ENCODE measurements at places on chromosomes 3 and 15.

- no peak for DNase-seq
These were observed 157.2 kb upstream of the TMEM108 start for GRCh38 chr3:132880986-132881385.

DNA sequence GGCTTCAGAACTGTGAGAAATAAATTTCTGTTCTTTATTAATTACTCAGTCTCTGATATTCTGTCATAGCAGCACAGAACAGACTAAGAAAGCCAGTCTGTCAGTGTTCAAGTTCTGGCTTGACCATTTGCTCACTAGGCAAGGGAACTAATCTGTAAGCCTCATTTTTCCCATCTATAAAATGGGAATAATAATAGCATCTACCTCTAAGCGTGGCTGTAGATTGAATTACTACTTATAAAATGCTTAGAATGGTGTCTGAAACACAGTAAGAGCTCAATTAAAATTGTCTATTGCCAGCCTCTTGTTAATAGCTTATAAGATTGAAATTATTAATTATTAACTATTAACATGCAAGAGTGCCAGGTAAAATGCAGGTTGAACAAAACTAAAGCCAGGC lies 209.7 kb upstream of the LRRFIP2 start:
- no peak for DNase-seq

DNA sequence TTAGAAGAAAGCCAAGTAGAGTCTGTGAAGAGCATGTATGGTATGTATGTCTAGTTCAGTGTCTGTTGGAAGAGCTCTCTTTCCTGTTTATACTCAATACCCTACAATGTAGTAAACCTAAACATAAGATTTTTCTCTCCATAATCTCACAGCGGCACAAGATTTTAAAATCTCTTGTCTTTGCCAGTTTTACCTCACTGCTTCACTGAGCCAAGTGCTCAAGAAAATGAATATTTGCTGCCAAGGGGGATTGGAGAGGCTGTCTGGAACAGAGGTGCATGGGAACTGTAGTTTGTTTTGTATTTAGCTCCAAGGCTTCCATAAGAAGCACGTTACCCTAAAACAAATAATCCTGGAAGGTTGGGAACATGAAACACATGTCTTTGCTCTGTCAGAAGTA lies 49.5 kb upstream of the FHIT start:
- DNase-seq = no peak

DNA sequence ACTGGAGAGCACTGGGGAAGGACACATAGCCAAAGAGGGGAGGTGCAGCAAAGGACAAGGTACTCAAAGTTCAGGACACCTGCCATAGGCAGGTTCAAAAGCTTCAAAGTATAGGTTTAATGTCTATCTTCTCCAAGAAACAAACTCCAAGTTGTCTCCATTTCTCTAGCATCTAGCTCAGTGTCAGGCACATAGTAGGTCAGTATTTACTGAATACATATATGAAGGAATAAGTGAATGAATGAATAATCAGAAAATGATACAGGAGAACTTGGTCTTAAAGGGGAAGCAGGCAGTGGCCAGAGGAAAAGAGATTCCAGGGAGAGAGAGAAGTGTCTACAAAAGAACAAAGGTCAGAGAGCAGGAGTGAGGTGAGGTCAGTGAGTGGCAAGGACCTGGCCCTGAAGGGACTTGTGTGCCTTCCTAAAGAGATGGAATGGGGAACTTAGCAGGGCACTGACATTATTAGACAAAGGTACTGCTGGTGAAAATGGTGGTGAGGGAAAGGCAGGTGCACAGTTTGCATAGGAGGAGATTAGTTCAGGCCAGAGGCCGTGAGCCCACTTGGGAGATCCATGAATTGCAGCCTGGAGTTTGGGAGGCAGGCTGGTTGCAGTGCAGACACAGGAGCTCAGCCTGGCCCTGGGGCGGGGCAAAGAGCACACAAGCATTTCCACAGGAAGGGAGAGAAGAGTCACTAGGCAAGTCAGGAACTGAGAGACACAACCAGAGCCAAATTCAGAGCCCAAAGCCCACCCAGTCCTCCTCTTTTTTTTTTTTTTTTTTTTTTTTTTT lies 21.4 kb downstream of the TBC1D2B start:
- peak; percentile 41 for DNase-seq

Data from RPMI7951 (cell line).